ENCODE measurements at places on chromosomes 11 and 22.

DNA sequence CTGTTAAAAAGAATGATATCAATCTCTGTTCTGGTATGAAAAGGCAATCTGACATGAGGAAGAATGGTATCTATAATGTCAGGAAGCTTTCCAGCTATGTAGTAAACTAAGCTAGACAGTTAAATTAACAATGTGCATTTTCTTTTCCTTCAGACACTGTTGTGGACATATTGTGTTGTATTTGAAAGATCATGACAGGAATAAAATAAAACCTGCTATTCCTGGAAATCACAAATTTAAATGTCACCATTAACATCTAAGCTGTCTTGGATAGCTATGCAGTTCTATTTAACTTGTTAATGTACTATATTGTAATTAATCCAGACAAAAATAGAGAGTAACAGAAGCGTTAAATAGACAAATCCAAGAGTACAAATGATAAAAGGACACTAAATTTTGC is 297.4 kb upstream of the LUZP2 start:
- no peak for DNase-seq

- peak; percentile 86 for DNase-seq
These were observed 801 bp upstream of the TXNRD2 start for GRCh38 chr22:19942157-19943081.

DNA sequence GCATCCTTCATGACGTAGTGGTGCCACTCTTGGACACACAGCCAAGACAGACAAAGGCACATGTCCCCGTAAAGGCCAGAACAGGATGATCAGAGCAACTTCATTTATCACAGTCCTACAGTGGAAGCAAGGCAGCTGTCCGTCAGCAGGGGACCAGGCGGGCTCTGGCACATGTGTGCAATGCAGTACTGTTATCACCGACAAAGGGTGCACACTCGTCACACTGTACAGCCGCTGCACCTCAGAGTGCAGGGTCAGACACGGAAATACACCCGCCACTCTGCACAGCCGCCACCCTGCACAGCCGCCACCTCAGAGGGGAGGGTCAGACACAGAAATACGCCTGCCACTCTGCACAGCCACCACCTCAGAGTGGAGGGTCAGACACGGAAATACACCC is 13.4 kb upstream of the IL17REL start:
- no peak for DNase-seq

DNA sequence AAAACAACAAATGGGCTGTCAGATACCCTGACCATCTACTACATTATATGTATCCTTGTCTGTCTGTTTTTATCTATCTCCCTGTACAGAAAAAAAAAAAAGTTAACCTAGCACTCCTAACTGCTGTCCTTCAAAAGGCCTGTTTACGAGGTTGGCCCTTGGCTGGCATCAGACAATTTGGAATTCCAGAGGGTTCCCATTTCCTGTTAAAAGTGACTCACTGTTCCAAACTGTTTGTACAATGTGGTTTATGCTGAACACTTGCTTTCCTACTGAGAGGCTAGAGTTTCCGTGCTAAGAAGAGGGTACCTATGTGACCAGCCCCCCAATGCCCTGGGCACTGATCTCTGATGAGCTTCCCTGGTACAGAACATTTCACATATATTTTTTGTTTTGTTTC is 65.9 kb upstream of the HMGXB4 start:
- DNase-seq, result no peak

GRCh38 chr11:76217653-76218160 is 11.4 kb upstream of the WNT11 start:
- DNase-seq, result no peak

DNA sequence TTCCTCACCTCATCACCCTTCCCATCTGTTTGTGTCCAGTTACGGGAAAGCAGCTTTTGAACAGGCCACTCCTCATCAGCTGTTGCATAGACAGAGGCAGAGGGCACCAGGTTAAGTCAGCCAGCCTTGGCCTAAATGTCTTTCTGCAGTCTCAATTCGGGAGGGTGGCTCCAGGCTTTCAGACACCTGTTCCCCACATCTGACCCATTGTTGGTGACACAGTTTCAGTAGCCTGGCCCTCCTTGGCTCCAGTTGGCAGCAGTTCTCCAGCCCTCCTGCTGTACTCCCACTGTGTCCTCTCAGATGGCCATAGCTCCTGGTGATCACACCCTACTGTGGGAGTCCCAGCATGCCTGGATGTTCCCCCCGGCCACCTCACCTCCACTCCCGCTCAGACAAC is 70.8 kb upstream of the MYOD1 start:
- DNase-seq, result no peak

GRCh38 chr11:126122863-126123262 is 60.2 kb upstream of the CDON start:
- no peak for DNase-seq

DNA sequence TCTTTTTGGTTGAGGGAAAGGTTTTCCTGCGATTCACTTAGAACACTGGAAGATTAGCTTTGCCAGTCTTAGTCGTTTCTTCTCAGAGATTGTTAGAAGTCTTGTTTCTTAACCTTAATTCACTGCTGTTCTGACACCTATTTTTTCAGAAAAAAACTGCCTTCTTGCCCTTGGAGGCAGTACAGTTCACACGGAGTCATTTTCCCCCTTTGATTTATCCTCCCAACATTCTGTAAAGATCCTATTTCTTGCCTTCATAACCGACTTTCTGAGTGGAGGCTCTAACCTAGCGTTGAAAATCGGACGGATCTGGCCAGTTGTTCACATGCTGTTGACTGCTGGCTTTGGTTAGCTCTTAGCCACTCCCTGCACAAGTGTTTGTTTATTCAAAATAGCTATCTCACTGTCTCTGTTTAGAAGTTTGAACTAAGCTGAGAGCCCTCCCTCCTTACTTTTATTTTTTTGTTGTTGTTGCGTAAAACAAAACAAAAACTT is 737 bp downstream of the BCL2L13 start:
- peak; percentile 78 for DNase-seq

GRCh38 chr22:17265649-17266248 is 46.5 kb upstream of the ADA2 start:
- no peak for DNase-seq

DNA sequence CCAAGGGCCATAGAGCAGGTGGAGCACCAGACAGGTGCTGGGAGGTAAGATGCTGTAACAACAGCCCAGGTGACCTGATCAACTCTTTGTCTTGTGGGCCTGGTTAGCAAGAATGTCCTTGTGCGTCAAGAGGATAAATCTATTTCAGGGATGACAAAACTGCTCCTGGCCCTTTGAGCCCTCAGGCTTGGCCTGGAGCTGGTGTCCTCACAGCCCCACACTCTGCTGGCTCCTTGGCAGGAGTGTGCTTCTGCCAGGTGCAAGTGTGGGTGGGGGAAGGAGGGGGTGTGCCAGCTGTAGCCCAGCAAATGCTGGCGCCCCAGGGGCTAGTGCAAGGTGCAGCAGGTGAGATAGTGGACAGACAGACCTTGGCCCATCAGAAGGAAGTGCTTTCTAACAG is 19.5 kb downstream of the AMPD3 start:
- no peak for DNase-seq

DNA sequence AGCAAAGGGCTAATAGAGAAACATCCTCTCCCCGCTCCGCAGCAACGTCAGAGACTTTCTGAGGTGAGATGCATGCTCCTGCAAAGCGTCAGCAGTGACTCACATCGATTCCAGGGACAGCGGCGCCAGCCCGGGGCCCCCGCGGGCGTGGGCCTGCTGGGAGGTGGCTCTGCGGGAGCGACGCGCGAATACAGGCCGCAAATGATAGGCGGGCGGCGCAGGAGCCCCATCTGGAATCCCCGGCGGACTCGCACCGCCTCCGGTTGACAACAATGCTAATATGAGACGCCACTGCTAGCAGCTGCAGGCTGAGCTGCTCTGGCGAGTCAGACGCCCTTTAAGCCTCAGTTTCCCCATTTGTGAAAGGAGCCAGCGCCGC is 557 bp downstream of the RANGAP1 start:
- DNase-seq, result peak; percentile 72

DNA sequence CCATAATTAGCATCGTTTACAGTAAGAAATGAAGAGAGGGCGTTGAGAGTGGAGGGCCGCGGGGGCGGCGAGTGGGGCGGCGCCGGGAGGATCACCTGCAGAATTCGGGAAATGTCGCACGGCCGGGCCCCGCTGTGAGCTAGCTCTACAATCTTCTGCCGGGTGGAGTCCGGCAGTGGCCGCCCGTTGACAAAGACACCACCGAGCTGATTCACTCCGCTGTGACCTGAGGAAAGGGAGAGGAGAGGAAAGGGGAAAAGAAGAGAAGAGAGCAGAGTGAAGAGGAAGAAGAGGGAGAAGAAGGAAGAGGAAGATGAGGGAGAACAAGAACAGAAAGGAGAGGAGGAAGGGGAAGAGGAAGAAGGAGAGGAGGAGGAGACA is 8.5 kb downstream of the PAX6 start:
- DNase-seq, result no peak

- no peak for DNase-seq
These were observed 1.4 kb upstream of the MS4A14 start for GRCh38 chr11:60394666-60395380.

DNA sequence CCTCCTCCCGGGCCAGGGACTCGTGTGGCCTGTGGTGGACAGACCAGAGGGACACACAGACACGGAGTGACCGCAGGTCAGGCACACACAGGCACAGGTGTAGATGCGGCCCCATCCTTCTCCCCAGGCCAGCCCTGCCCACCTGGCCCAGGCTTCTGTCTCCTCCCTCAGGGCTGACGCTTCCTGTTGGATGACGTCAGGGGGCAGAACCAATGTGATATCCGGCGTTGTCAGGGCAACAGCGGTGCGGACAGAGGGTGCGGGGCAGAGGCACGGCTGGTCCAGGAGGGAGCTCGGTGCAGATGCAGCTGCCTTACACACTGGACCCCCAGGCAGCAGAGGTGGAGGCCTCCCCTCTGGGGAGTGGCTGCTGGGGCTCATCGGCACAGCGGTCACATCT is 2.9 kb upstream of the TUBGCP6 start:
- peak; percentile 96 for DNase-seq

- DNase-seq, result no peak
These were observed 17.6 kb downstream of the STARD10 start for GRCh38 chr11:72776117-72776843.

- no peak for DNase-seq
These were observed 39.4 kb downstream of the GGTLC2 start for GRCh38 chr22:22683668-22684361.

- DNase-seq, result no peak
These were observed 4.4 kb downstream of the MOGAT2 start for GRCh38 chr11:75721852-75722668.

- DNase-seq, result peak; percentile 80
These were observed 25.4 kb upstream of the SORL1 start for GRCh38 chr11:121426476-121427399.

GRCh38 chr11:117279711-117280376 is 11.3 kb upstream of the BACE1-AS start:
- no peak for DNase-seq

DNA sequence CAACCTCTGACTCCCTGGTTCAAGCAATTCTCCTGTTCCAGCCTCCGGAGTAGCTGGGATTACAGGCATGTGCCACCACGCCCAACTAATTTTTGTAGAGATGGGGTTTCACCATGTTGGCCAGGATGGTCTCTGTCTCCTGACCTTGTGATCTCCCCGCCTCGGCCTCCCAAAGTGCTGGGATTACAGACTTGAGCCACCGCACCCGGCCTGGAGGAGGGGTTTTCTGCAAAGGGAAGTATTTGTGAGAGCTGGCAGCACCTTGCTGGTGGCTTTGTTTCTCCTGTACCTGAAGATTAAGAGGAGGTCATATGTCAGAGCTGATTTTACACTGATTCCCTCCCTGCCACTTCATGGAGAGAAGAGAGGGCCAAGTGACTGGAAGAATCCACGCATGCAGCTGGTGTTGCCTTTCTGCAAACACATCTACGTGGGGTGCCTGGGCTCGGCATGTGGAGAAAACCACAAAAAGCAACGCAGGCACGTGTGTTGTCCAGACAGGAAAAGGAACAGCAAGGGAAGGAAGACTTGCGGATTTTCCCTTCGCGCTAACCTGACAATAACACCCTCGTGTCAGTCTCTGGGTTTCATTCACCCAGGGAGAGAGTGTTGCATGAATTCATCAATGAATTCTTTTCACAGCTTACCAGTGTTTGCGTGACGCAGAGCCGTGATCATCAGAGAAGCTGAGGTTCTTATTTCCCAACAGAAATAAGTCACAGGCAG is 61.9 kb downstream of the TSPAN18 start:
- DNase-seq, result no peak

- no peak for DNase-seq
These were observed 72.4 kb downstream of the ZNRF3 start for GRCh38 chr22:28955817-28956216.

- DNase-seq, result no peak
These were observed 81.8 kb upstream of the SHANK2 start for GRCh38 chr11:71334191-71334590.

- DNase-seq, result peak; percentile 80
These were observed 6.2 kb downstream of the MRGPRD start for GRCh38 chr11:68974421-68975194.

GRCh38 chr11:42237701-42238235 is 778.3 kb upstream of the LRRC4C start:
- no peak for DNase-seq

DNA sequence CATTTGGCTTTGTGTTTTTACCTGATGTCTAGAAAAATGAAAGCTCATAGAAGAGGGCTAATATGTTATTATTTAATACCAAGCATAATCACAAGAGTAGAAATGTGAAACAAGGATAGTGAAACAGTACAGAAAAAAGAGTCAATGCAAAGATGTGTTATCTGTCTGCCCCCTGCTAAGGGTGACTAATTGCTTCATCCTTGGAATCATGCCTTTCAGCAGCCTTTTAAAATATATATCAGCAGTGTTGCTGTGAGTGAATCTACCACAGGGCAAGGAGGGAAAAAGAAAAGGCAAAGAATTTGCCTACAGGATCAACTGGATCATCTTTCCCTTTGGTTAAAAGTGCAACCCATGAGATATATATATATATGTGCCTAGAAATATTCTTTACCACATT is 867.2 kb upstream of the RAG2 start:
- no peak for DNase-seq

DNA sequence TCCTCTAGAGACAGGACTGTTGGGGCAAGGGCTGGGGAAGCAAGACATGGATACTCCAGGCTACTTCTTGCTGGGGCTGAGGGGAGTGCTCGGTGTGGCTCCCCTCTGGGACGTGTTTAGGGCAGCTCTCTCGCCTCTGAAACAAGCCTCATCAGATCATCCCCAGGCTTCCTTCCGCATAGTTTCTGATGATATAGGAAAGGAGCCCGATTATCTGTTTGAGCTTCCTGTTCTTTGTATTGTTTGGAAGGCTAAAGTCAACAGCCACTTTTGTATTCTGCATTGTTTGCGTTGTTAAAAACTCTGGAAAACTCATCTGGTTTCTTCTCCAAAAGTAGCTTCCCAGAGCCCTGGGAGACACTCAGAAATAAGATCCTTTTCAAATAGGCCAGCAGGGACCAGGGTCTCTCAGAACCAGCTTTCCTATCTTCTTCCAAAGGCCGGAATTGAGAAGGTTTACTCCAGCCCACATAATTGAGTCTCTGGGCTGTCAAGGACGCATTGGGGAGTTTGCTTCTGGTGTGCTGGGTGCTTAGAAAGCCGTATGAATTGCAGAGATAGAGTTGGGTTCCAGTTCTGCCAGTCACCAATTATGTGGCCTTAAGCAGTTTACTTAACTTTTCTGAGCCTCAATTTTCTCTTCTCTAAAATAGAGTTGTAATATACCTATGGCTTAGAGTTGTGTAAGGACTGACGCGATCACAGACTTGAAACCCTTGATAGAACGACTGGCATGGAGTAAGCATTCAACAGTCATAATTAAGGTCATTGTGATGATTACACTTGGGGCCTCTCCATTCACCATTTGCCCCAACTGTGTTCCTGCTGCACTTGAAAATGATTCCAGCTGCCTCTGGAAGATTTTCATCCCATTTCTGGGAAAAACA is 19.1 kb downstream of the CD44 start:
- no peak for DNase-seq

Measured in Karpas-422 (cell line).